ENCODE measurements at places on chromosomes 3 and 15. TPM values are rescaled to one million over a fixed set of nuclear protein-coding genes. Genes with fewer than 3 reads are reported as not detected.

MEX3B gene
- total RNA-seq = 4.6 TPM

GRCh38 chr15:49290191-49290590 lies 120.1 kb downstream of the GALK2 start:
- no peak for DNase-seq

GRCh38 chr3:167125612-167126407 lies 254.3 kb downstream of the ZBBX start:
- DNase-seq = no peak

GRCh38 chr15:99250001-99250400 lies 620 bp upstream of the TTC23 start:
- no peak for DNase-seq

- DNase-seq = peak; percentile 49
These were observed 18.0 kb upstream of the DNAJC13 start for GRCh38 chr3:132399054-132399929.

DNA sequence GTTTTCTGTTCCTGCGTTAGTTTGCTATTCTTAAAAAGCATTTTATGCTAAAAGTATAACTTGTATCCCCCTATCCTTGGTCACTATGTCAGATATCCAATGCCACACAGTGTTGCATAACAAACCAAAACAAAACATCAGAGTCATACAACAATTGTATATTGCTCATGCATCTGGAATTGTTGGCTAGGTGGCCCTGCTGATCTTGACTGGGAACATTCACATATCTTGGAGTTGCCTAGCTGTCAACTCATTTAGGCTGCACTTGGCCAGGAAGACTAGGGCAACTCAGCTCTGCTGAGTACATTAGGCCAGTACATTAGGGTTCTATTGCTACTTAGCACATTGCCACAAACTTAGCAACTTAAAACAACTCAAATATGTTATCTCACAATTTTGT lies 706.5 kb upstream of the UBE2E2 start:
- DNase-seq = no peak

DNA sequence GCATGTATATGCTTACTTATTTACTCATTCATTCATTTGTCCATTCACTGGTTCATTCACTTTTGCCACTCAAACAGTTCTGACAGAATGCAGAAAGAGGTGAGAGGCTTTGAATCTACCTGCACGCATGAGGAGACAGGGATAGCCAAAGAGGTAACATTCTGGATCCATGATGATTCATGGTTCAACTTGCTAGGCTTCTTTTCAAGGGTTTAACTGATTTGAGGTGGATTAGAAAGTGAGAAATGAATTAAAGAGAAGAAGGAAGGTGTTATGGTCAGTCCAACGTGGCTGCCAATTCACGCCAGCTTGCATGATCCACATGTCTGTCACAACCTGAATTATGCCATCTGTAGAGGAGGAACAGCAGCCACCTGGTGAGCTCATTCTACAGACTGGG lies 260.6 kb downstream of the ARRDC4 start:
- no peak for DNase-seq

DNA sequence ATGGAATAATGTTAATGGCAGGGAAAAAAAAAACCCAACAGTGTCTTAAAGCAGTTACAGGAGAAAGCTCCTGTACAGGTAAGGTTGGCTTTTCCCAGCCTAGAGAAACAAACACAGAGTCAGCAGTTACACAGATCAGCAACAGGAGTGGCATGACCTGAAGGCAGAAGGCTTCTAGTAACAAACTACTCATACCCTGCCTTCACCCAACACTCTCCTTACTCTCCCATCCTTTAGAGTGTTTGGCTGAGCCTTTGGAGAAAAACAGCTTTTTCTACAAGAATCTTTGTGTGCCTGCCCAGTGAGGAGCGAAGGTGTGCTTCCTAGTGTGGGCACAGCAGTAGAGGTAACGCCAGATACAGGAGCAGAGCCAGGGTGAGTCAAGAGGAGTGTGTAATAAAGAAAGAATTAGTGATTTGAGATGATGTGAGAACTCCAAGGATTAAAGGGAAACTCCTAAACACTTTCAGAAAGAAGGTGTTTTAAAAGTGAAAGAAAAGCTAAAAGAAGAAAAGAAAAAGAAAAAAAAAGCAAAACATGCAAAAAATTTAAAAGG lies 152.7 kb downstream of the POLR2M start:
- peak; percentile 6 for DNase-seq

- no peak for DNase-seq
These were observed 44.7 kb upstream of the NR2C2 start for GRCh38 chr3:14902719-14903118.

DNA sequence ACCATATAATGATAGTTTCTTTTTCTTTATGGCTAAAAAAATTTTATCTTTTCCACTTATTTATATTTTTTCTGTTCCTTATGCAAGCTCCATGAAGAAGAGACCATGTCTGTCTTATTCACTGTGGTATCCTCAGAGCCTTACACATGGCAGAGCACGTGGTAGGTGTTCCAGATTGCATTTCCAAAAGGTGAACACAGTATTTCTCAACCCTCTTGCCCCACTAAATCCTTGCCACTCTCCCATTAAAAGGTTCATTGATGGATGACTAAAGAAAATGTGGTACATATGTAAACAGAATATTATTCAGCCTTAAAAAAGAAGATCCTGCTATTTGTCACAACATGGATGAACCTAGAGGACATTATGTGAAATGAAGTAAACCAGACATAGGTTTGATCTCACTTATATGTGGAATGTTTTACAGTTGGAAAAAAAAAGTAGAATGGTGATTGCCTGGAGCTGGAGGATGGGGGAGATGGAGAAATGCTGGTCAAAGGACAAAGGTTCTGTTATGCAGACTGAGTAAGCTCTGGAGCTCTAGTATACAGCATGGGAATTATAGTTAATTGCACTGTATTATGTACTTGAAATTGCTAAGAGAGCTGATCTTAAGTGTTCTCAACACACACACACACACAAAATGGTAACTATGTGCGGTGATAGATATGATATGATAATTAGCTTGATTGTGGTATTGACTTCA lies 266.7 kb downstream of the CNTN3 start:
- no peak for DNase-seq

DNA sequence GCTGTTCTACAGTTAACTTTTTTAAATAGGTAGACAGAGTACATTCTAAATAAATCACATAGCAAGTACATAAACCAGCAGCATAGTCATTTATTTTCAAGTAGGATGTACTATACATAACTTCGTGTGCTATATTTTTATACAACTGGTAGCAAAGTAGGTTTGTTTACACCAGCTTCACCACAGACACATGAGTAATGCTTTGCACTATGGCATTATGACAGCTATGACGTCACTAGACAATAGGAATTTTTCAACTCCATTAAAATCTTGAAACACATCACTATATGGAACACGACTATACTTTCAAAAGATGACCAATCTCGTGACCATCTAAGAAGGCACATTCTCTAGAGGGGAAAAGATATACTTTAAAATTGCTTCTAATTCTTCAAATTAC lies 3.5 kb downstream of the TEX55 start:
- no peak for DNase-seq

Measured in renal cortical epithelial cell (primary cell).